ENCODE measurements at places on chromosomes 11 and 22.

GRCh38 chr11:77557553-77557952 lies 32.2 kb upstream of the AQP11 start:
- DNase-seq: peak; percentile 16

DNA sequence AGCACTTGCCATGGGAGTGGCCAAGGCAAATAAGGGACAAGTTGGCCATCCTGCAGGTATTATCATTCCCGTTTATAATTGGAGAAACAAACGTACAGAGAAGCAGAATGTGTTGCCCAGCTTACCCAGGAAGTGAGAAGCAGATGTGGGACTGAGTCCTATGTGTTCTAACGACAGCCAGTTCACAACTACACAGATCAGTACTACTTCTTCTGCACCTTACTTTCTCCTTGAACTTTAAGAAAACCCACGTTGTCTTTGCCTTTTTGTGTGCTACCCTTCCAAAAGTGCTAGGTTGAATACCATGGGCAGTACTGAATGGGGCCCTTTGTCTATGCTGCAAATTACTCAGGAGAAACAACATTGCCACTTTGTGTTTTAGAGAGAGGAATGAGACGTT lies 62.8 kb upstream of the BLID start:
- no peak for DNase-seq

- DNase-seq: no peak
Observed at GRCh38 chr11:120124355-120124754, 13.6 kb downstream of the TRIM29 start.

DNA sequence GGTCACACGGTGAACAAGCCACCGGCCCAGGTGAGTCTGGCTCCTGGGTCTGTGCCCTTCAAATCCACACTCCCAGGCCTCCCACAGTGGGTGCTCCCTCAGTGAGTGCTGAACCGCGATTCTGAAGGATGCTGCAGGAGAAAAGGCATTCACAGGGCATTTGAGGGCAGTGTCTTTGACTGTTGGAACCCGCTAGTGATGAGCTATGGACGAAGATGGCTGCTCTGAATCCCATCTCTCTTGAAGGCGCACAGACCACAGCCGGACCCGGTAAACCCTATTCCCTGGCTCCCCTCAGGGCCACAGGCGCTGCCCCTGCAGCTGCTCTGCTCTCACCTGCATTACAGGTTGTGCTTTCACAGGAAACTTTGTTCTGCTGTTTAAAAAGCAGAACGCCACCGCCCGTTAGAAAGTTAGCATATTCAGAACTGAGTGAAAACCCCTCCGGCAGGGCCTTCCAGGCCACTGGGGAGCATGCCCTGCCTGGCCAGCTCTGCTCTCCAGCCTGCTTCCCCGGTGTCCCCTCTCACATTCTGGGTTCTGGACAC lies 3.2 kb downstream of the LRRC32 start:
- no peak for DNase-seq

- no peak for DNase-seq
Observed at GRCh38 chr11:114090976-114091375, 31.5 kb downstream of the ZBTB16 start.
